ENCODE measurements at places on chromosomes 12 and 14.

DNA sequence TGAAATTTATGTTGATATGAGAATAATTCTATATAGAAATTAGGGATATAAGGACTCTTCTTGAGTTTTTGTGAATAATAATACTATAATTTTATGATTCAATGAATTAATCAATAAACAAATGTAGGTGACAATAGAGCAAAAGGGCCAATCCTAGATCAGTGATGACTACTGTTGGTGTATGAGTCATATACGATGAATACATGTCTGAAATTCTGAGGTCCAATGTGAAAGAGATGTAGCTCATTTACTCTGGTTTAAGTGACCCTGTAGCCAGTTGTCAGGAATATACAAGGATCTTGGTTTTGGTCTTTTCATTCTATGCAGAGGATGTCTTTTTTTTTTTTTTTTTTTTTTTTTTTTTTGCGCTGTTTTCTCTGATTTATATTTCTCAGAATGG, 72.1 kb upstream of the RTL1 start:
- no peak for DNase-seq

DNA sequence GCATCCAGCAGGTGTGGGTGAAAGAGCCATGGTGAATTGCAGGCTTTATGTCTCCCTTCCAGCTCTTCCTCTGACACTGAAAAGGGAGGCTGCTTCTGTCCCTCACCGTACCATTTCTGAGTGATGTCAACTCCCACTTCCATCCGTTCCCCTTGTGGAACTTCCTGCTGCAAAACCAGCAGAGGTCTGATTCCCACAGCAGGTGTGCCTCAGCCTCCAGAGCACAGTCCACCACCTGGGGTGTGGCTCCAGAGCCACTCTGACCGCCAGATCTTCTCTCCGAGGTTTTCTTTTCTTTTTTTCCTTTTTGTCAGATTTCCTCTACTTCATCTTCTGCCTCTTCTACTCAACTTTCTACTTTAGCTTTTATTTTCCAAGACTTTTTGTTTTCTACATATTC, 62.7 kb downstream of the CDC42BPB start:
- DNase-seq = no peak

DNA sequence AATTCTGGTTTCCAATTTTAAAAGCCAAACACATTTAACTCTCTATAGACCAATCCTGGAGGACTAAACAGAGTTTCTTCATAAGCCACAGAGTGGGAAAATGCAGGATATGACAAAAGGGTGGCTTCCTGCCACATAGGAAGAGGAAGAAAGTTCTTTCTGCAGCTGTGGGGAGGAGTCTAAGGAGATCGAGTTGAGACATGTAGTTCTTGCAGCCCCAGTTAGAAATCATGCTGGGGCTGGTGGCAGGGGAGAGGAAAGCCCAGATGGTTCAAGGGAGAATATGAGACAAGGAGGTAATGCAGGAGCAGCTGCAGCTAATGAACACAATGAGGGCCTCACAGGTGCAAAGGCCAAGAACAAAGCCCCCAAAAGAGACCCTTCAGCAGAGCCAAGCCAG, 85.0 kb upstream of the ARID2 start:
- no peak for DNase-seq

DNA sequence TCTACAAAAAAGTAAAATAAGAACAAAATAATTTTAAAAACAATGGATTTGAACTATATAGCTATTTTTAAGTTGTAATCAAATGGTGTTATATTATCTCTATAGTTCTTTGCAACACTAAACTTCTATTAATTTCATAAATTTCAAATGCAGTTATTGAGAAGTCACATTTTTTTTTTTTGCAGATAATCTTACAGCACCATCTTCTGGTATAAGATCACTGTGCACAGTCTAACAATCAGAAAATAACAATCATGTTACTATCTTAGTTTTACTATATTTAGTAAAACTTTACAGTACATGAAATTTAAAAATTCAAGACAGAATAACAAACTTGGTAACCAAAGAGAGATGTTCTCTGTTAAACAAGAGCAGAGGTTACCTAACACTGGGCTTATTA, 40.6 kb downstream of the GXYLT1 start:
- DNase-seq = no peak

GRCh38 chr12:103729499-103729898, 111.5 kb downstream of the NT5DC3 start:
- DNase-seq = no peak

GRCh38 chr14:73452341-73453186, 5.8 kb downstream of the NUMB start:
- DNase-seq = no peak

DNA sequence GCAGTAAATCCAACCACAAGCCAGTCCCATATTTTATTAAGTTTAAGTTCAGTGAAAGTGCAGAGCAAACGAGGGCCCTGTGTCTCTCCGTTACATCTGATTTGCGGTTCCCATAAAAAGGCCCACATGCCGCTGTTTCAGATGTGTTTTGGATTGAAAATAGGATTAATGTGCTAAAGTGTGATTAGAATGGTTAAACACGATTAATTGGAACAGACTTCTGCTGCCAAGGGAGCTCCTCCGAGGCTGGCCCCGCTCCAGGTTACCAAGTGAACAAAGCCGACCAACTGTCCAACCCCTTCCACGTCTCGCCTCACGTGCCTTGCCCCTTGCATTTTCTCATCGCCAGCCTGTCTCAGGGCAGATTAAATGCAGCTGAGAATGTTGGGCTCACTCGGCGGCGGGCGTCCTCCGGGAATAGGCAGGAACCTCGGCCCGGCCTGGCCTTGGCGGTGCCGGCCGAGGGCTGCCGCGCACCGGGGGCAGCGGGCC, 166.5 kb upstream of the GSC start:
- peak; percentile 35 for DNase-seq

DNA sequence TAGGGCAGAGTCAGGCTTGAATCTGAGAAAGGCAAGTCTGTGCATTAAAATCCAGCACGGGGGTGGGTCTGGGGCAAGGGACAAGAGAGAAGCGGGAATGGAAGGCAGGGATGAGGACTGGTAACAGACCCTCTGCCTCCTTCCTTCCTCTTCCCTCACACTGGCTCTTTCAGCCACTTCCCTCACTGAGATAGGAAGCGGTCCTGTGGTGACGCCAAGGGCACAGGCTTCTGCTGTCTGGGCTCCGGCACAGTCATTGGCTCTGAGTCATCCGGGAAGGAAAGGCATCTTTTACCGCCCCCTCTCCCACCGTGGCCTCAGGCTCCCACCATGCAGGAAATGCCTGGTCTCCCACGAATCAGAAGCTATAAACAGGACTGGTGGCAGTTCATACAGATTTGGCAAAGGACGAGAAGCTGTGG, 70.2 kb downstream of the ETV6 start:
- no peak for DNase-seq

- no peak for DNase-seq
Observed at GRCh38 chr14:23577710-23578392, 739 bp downstream of the JPH4 start.

DNA sequence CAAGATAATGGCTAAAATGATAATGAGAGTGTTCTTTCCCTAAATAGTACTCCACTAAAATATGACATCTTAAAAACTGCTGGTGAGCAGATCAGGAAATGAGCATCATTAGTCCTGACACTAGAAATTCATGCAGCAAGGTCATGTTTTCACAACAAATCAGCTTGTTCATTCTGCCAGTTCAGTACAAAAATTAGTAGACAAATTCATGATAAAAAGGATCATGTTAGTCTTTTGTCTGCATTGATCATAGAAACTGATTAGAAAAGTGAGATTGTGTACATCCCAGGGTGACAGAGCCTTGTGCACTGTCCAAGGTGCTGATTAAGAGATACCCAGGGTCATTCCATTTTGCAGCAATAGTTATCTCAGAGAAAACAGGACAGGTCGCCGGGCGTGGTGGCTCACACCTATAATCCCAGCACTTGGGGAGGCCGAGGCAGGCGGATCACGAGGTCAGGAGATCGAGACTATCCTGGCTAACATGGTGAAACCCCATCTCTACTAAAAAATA, 163.6 kb downstream of the RIMBP2 start:
- no peak for DNase-seq

- DNase-seq = no peak
Observed at GRCh38 chr12:116068371-116068770, 209.1 kb downstream of the MED13L start.

DNA sequence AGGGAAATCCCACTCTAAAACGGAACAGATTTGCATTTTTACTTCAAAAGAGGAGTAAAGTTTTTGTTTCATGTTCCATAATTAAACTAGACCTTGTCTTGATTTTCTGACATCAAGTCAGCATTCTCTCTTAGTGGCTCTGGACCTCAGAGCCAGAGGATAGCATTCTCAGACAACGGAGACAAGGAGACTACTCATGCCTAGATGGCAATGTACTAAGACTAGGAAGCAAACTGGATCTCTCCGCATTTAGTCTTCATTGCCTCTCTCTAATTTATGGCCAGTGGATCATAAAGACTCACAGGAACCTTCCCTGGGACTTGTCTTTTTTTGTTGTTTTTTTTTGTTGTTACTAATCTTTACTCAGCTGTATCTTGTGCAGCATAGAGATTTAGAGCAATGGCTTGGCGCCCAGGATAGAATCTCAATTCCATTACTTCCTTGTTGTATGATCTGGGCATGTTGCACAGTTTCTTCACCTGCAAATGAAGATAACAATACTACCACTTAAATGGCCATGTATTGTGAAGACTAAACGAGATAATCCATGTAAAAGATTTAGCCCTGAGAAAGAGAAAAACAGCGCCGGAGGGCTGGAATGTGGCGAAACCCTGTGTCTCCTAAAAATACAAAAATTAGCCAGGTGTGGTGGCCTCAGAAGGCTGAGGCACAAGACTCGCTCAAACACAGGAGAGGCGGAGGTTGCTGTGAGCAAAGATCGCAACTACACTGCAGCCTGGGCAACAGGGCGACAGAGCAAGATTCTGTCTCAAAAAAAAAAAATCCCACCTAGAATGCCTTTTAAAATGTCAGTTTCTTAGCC, 4.0 kb upstream of the GEMIN2 start:
- no peak for DNase-seq

DNA sequence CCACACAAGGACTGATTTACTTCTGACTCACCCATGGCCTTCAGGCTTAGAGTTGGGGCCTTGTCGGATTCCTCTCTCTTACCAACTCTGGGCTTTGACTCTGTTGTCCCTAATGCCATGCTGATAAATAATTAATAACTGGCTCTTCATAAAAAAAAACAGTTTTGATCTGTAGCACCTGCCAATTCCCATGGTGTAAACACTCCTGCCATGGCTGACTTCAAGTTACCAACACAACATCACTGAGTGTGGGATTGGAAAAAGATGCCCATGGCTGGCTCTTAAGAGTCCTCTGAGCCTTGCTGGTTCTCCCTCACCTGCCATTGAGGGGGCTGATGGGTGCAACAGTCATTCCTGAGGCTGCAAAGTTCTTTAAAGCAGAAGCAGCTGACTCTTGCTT, 104.8 kb downstream of the KIF26A start:
- DNase-seq = no peak

- no peak for DNase-seq
Observed at GRCh38 chr14:35362450-35362849, 42.1 kb downstream of the NFKBIA start.

- DNase-seq = peak; percentile 37
Observed at GRCh38 chr12:44875954-44876543, at the start of gene NELL2. NELL2 (minus strand) TSS chr12:44876315; CDS start chr12:44875869, 446 bp downstream.

DNA sequence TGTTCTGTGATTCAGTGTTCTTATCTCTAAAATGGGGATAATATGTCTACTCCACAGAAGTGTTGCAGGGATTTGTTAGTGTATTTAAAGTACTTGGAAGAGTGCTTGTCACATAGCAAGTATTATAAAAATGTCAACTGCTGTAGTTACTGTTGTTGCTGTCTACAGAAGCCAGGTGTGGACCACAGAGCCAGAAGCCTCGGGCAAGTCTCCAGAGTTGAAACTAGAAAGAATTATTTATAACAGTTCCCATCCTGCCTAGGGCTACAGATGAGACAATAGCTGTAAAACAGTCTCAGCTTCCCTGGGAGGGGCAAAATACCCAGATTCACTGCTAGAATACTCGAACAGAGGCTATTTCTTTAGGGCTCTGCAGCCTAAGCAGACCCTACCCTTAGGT, 55.4 kb upstream of the FUT8 start:
- DNase-seq = no peak

DNA sequence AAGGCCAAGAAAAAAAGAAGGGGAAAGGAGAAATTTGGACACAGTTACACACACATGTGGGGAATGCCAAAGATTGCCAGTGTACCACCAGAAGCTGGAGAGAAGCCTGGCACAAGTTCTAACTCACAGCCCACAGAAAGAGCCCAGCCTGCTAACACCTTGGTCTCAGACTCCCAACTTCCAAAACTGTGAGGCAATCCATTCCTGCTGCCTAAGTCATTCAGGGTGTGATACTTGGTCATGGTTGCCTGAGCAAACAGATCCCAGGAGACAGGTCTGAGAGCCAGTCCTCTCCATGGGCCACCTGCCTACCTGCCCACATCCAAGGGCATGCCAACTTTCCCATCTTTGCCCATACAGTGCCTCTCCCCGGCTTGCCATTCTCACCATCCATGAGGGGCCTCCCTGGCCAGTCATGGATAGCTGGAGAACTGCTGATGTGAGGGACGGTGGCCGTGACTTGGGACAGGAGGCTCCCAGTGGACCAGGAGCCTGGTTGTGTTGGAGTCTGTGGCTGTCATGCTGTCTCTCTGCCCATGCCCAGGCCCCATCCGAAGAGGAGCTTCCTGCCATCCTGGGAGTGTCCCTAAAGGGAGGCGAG, 198.0 kb upstream of the RTL1 start:
- DNase-seq = no peak

GRCh38 chr12:69948851-69949250, 123.8 kb downstream of the MYRFL start:
- DNase-seq = no peak

- no peak for DNase-seq
Observed at GRCh38 chr12:90129366-90130030, 420.9 kb upstream of the ATP2B1 start.

- peak; percentile 91 for DNase-seq
Observed at GRCh38 chr14:105300542-105301102, at the start of gene BRF1. BRF1 (minus strand) TSS chr14:105301001; CDS start chr14:105300629, 372 bp downstream.

- DNase-seq = no peak
Observed at GRCh38 chr12:60421741-60422140, 825.9 kb downstream of the SLC16A7 start.

DNA sequence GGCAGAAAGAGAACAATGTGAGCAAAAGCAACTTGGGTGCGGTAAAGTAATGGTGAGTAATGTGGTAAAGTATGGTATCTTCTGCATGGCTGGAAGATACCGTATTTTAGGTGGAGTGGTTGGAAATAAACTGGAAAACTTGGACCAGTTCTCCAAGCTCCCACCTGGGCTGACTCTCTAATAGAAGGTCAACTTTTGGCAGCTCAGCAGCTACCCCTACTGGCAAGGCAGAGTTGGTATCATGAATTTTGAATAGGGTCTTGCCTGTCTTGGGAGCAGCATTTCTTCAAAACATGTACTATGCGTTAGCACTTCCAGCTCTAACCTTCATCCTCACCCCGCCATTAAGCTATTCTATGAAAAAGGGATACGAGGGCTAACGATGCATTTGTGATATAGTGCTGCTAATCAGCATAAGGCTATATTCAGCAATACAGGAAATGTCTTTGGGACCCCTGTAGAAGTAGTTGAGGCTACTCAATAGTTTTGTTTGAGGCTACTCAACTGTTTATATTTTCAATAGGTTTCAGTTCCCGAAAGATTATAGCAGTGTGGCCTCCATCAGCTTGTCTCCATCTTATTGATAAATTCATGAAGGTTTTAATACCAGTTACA, 276.3 kb upstream of the FAR2 start:
- peak; percentile 41 for DNase-seq
